Stimulated activated CD8-positive, alpha-beta memory T cell treated with anti-CD3 and anti-CD28 coated beads, Interleukin-15, amount 100 ng/mL, for 48 hours (primary cell): ENCODE measurements at places on chromosomes 3 and 15.
A peak's percentile ranks its signal among the peaks of the same experiment; 100 is the strongest.

- no peak for DNase-seq
These were observed 29.6 kb downstream of the STAC start for GRCh38 chr3:36409862-36410261.

DNA sequence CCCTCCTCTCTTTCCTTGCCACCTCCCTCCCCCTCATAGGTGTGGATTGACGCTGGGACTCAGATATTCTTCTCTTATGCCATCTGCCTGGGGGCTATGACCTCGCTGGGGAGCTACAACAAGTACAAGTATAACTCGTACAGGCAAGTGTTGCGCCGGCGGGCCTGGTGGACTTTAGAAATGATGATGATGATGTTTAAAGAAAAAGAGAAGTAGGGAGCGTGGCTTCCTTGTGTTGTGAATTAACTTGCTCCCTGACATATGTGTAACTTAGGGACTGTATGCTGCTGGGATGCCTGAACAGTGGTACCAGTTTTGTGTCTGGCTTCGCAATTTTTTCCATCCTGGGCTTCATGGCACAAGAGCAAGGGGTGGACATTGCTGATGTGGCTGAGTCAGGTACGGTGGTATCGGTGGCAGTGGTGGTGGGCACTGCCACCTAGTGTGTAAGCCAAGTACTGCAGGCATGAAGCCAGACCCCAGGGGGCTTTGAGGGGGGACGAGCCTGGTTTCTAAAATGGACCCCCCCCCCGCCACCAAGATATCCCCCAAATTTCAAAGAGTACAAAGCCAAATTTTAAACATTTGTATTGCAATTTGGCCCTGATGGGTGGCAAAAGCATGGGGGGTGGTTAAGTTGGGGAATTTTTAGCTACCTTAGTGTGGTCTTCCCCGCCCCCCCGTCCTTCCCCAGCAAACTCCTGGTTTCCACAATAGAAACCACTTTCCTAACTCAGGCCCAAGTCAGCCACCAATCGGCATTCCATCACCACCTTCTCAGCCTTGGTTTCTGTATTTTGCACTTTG lies 65.6 kb downstream of the SLC6A6 start:
- no peak for DNase-seq

- DNase-seq: no peak
These were observed 15.2 kb downstream of the ARPP21 start for GRCh38 chr3:35654476-35654875.

DNA sequence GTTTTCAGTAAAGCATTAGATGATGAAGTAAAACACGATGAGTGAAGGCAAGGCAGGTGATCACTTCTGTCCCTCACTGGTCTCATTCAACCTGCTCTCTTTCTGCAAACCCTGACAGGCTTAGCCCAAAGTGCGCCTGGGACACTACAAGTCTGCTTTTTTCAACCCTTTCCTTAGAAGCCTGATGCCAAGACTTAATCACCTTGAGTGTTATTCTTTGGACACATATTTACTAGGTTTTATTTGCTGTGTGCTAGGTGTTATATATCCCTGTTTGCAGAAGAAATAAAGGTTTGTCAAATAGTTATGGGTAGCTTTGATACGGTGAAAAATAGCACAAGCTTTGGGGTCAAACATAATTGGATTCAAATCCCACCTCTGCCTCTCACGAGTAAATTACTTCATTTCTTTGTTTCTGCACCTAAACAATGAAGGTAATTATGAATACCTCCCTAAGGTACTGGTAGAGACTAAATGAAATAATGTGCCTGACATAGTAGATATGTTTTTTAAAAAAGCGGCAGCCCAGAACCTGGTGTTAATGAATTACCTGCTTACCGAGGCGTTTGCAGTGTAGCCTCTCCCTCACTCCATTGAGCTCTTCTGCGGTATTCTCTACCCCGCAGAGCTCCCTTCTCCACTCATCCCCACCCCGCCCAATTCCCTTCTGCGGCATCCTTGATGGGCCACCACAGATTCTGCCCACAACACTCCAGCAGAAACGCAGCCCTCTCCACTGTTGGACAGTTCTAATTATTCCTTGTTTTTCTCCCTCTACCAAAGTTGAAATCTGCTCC lies 269.0 kb upstream of the TPM1 start:
- DNase-seq: no peak

GRCh38 chr3:24608701-24609390 lies 114.2 kb upstream of the THRB start:
- no peak for DNase-seq

DNA sequence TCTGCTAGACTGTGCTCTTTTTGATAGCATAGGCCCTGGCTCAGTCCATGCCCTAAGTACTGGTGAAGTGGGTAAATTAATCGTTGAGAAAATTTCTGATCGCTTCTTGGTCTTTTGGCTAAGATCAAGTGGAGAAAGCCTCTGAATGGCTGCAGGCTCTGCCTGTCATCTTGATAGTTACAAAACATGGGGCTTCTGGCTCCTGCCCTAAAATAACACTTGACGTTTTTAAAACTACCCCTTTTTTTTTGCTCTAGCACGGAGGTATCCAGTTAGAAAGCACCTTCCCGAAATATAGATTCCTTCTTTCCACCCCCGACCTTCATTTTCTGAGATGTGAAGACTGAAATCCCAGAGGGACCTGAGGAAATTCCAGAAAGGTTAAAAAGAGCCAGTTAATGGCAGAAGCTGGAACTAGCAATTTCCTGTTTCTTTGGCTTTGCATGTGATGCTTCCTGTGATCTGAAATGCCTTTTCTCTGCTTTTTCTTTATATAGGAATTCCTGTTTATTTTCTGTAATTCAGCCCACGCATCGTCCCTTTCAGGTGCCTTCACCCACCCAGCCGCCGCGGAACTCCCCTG lies 799 bp upstream of the C2CD4B start:
- DNase-seq: no peak

DNA sequence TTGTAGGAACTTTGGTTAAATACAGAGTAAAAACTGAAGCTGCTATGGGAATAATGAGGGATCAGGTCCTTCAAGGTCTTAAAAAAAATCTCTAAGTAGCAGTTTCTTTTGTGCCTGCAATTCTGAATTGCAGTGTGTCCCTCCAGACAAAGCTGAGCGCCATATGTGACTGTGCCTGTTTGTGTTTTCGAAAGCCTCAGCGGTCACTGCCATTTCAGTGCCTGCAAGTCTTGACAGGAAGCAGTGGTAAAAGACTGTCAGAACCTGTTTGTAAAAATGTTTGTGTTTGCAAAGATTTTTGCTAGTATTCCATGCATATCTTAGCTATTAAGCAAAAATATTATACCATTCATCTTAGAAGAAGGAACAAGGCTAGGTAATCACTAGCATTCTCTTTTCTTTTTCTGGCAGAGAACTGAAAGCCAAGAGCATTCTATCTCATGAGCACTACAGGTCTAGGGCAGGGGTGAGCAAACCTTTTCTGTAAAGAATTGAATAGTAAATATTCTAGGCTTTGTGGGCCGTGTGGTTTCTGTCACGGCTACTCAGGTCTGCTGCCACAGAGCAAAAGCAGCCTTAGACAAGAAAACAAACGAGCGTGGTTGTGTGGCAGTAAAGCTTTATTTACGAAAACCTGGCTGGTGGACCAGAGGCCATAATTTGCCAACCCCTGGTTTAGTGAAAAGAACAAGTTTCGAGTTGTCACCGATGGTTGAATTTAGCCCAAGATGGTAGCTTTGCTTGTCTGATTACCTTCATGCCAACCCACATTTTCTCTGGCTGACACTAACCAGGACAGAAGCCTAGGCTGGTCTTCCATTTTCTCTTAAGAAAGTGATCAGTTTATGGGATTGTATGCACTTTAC lies 134.4 kb downstream of the CACNA1D start:
- no peak for DNase-seq

DNA sequence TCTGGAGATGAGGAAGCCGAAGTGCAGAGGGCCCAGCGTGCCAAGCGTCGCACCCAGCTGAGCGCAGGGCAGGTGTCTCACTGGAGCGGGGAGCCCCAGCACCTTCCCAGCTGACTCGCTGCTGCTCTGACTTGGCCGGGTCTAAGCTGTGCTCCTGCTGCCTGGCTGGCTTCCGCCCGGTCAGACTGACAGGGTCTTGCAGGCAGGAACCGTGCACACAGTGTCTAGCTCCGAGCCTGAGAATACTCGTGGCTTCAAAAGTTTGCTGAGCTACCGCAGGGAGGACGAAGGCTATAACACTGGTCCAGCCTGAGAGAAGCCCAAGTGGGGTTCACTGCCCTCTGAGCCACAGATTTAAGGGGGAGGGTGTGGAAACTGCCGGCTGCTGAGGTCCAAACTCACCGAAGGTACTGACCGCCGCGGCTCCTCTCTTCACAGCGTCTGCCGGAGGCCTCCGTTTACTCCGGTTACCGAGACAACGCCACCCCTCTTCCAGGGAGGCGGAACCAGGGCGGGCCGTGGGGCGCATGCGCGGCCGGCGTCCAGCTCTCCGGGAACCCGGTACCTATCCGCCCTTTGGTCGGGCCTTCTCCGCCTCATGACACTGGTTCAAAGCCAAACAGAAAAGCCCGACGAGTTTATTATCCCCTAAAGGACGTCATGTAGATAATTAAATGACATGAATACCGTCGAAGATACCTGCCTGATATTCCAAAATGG lies at the start of gene CFAP44:
Gene CFAP44, minus strand, starts transcription at position 443 of the 720 bp plus-strand sequence. CDS start 7,829 bp downstream, outside the sequence.
- peak; percentile 35 for DNase-seq

- no peak for DNase-seq
These were observed 48.4 kb upstream of the IP6K2 start for GRCh38 chr3:48765376-48765775.

DNA sequence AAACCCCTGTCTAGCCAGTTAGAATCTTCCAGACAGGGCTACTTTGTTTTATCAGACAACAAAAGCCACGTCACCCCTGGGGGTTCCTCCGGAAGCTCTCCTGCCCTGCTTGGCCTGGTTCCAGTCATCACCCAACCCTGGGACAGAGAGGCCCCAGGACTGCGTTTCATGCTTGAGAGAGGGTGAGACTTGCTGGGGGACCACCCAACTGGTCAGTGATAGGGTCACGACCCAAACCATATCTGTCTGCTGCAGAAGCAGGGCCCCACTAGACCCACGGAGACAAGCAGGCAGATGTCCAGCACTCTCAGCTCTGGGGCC lies 1.2 kb downstream of the NT5DC2 start:
- no peak for DNase-seq

DNA sequence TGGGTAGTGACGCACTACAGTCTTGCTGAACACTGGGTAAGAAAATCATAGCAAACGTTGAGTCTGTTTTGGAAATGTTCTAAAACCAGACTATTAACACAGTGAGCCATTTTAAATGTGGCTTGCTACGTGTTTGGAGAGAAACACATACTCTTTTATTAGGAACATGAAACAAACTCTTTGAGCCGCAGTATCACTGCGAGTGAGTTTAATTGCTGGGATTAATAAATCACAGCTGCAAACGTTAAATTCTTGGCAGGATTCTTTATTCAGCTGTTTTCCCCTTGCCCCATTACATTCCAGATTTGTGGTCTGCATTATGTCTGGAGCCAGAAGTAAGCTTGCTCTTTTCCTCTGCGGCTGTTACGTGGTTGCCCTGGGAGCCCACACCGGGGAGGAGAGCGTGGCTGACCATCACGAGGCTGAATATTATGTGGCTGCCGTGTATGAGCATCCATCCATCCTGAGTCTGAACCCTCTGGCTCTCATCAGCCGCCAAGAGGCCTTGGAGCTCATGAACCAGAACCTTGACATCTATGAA lies 33.6 kb downstream of the BTD start:
- no peak for DNase-seq

GRCh38 chr3:124063197-124063909 lies 71.4 kb upstream of the ROPN1 start:
- no peak for DNase-seq

DNA sequence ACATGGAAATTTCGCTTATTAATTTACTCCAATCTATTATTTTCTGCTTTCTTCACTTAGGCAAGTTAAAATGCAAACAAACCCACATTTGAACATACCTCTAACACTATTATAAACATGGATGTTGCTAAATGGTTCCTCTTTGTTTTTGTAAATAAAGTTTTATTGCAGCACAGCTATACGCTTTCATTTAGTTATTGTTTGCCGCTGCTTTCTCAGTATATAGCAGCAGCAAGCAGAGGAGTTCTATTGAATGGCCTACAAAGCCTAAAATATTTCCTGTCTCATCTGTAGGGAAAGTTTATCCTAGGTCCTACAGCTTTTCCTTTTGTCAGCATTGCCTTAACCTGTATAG lies 7.9 kb upstream of the CHD2 start:
- DNase-seq: no peak

GRCh38 chr3:53109190-53109589 lies 21.0 kb downstream of the RFT1 start:
- no peak for DNase-seq

GRCh38 chr3:51057121-51057520 lies 328.0 kb upstream of the MANF start:
- DNase-seq: no peak

- DNase-seq: no peak
These were observed 17.5 kb downstream of the VGLL3 start for GRCh38 chr3:86973440-86973839.

GRCh38 chr3:11154036-11154952 lies at the start of gene HRH1:
HRH1 (plus strand) TSS chr3:11154493; CDS start chr3:11259038, 104,545 bp downstream.
- DNase-seq: no peak

DNA sequence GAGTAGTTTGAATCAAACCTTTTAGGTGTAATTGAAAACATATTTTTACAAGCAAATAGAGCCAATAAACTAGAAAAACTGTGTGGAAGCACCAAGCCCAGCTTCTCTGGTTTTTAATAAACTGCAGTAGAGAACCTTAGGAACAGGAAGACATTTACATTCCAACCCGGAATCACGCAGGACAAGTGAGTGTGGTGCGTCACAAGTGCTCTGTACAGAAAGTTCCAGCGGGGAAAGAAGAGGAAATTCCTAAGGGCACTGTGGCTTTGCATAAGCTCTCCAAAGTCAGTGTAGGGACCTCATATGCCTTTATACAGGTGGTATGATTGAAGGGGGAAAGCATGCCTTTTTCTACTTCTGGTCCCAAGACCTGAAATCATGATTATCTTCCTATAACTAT lies 21.6 kb downstream of the COL8A1 start:
- no peak for DNase-seq

DNA sequence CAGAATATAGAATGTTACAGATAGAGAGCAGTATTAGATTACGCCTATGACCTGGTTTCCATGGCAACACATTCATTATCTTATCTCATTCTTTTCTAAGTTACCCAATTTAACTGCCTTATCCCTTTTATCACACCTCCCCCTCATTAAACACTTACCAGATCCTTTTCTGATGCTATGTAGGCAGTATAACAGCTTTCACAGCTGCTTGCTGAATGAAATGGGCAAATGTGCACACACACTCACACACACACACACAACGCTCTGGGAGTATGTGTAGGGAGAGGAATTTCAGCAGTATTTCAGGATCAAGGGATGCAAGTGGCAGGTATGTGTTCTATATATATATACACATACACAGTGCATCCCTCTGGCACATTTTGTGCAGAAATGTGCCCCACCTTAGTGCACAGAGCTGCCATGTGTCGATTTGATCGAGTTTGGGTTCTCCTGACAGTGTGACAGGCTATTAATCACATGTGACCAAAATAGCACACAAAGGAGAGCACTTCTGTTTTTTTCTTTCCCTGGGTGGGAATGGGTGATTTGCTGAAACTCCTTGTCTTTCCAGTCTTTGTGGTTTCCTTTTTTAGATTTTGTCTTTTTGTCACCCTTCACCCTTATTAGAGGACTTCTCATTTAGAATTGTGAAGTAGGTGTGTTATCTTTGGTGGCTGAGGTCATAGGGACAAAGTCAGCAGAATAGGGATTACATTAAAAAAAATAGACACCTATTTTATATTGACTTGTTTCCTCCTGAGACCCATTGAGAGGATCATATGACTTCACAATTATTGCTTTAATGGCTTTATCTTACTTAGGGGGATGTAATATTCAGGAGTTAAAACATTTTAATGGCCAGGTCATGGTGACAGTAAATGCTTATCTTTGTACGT lies 553.7 kb downstream of the PDCD6IP start:
- no peak for DNase-seq
